Neural crest cell (in vitro differentiated cells): ENCODE measurements at places on chromosomes 1 and 21. TPM values are rescaled to one million over a fixed set of nuclear protein-coding genes. Genes with fewer than 3 reads are reported as not detected.
A peak's percentile ranks its signal among the peaks of the same experiment; 100 is the strongest.

GRCh38 chr1:17342014-17342441 lies 30.0 kb upstream of the PADI6 start:
- H3K4me3 ChIP-seq = no peak overlapping the region
- H3K27me3 ChIP-seq = peaks cover 5% of the 10 kb centered on the region
- H3K4me1 ChIP-seq = no peaks in the 10 kb centered on the region
- DNase-seq = no peak
- H3K36me3 ChIP-seq = peaks cover 4% of the 10 kb centered on the region

DNA sequence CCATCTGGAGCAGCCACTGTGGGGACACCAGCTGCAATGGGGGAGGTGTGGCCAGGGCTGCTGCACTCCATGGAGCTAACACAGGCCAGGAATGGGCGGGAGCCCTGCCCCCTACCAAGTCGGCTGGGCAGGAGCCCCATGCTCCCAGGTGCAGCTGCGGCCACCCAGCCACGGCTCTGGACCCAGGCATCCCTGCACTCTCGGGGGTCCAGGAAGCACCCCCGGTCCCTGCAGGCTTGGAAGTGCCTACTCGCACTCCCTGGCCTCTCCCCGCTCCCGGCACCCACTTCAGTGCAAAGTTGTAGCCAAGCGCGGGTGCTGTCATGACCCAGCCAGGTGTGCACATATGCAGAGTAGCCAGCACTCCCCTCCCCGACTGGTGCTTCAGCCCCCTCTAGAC lies 91.8 kb downstream of the HLCS start:
- no peaks in the 10 kb centered on the region for H3K4me1 ChIP-seq
- no peak overlapping the region for H3K27ac ChIP-seq
- H3K27me3 ChIP-seq = no peaks in the 10 kb centered on the region
- H3K4me3 ChIP-seq = no peak overlapping the region
- no peak for DNase-seq

DNA sequence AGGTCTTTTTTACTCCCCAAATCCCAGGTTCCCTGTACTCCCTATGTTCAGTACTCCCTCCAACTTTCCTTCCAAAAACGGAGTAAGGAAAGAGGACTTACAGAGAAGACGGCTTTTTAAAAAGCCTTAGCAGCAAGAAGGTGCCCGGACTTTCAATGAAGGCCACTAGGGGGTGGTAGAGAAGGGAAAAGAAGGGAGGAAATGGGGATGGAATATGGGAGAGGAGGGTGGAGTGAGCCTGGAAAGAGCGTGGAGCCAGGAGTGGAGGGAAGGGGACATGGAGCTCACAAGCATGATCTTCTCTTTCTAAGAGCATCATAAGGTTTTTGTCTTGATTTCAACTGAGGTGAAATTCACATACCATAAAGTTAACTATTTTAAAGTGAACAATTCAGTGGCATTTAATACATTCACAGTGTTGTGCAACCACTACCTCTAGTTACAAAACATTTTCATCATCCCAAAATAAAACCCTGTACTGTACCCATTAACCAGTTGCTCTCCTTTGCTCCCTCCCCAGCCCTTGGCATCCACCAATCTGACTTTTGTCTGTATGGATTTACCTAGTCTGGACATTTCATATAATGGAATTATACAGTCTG lies 129.9 kb downstream of the ZNF281 start:
- no peaks in the 10 kb centered on the region for H3K4me1 ChIP-seq
- H3K27me3 ChIP-seq = no peaks in the 10 kb centered on the region
- no peak overlapping the region for H3K4me3 ChIP-seq
- no peak overlapping the region for H3K27ac ChIP-seq

- peaks cover 15% of the 10 kb centered on the region for H3K4me1 ChIP-seq
- peaks cover 28% of the 10 kb centered on the region for H3K27me3 ChIP-seq
- no peak for DNase-seq
- H3K27ac ChIP-seq = peak overlapping the region; percentile 78
- peak overlapping the region; percentile 47 for H3K4me3 ChIP-seq
Observed at GRCh38 chr1:1122981-1123480, 7.1 kb upstream of the C1orf159 start.

- H3K4me3 ChIP-seq = no peak overlapping the region
- no peak overlapping the region for H3K27ac ChIP-seq
- no peaks in the 10 kb centered on the region for H3K27me3 ChIP-seq
- H3K36me3 ChIP-seq = no peaks in the 10 kb centered on the region
Observed at GRCh38 chr1:62841587-62842169, 57.7 kb downstream of the ATG4C start.

Gene RNU1-2
- 2,478 and 3,042 TPM in 2 replicates for total RNA-seq

DNA sequence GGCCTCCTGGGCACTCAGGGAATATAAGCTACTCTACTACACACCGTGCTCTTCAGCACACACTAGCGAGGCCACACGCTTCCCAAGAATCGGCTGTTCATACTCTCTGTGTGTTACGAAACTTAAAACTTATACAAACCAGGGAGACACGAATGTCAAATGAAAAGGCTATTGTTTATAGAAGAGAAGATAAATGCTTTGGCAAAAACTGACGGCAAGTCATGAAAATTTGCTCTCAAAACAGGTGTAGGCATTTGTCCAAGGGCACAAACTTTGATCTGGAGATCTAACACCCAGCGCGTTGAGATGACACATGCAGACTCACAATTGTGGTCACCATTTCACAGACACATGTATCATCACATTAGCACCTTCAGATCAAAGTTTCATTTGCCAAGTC lies 46.1 kb downstream of the USP48 start:
- H3K36me3 ChIP-seq = no peaks in the 10 kb centered on the region
- no peak overlapping the region for H3K27ac ChIP-seq
- no peak overlapping the region for H3K4me3 ChIP-seq
- no peaks in the 10 kb centered on the region for H3K4me1 ChIP-seq
- H3K27me3 ChIP-seq = no peaks in the 10 kb centered on the region

GRCh38 chr1:1292442-1292779 lies 12.2 kb downstream of the SCNN1D start:
- peaks cover 2% of the 10 kb centered on the region for H3K27me3 ChIP-seq
- no peak for DNase-seq
- no peaks in the 10 kb centered on the region for H3K4me1 ChIP-seq
- no peak overlapping the region for H3K27ac ChIP-seq
- no peaks in the 10 kb centered on the region for H3K36me3 ChIP-seq

Gene ILDR2
- 27.4 and 30.3 TPM in 2 replicates for total RNA-seq

DNA sequence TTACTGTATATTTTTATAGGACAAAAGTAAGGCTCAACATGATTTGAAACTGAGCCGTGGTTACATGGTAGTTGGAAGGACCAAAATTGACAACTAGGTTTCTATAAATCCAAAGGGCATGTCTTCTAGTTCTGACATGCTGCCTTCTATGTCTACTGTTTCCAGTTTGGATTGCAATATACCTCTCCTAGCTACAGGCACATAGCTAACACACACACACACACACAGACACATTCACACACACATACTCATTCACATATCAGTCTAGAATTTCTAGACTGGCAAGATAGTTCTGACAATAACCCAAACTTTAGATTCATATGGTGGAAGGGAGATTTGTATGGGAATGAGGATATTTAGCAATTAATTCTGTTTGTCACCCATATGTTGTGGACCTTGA lies 544.8 kb upstream of the CAMK1G start:
- H3K27ac ChIP-seq = no peak overlapping the region
- H3K4me1 ChIP-seq = no peaks in the 10 kb centered on the region
- no peak overlapping the region for H3K4me3 ChIP-seq
- H3K36me3 ChIP-seq = no peaks in the 10 kb centered on the region
- no peak for DNase-seq

DNA sequence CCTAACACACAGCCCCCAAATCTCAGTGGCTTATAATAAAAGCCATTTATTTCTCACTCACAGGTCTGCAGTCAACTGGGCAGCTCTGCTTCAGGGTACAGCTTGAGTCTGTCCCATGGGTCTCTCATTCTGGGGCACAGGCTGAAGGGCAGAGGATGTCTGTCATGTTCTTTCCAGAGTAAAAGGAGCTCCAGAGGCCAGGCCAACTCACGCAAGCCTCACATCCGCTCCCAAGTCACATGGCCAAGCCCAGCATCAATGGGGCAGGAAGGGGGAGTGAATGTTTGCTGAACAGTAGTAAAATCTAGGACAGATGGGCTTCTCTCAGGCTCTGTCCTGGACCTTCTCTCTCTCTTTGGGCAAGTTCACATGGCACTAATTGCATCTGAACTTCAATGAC lies 7.1 kb upstream of the SSBP3 start:
- H3K4me3 ChIP-seq = no peak overlapping the region
- no peaks in the 10 kb centered on the region for H3K27me3 ChIP-seq
- H3K4me1 ChIP-seq = peaks cover 55% of the 10 kb centered on the region
- no peak overlapping the region for H3K27ac ChIP-seq

Gene LMOD1
- total RNA-seq = 0.19 and 0.39 TPM in 2 replicates

Gene BEND5
- total RNA-seq = 18.0 and 18.2 TPM in 2 replicates

DNA sequence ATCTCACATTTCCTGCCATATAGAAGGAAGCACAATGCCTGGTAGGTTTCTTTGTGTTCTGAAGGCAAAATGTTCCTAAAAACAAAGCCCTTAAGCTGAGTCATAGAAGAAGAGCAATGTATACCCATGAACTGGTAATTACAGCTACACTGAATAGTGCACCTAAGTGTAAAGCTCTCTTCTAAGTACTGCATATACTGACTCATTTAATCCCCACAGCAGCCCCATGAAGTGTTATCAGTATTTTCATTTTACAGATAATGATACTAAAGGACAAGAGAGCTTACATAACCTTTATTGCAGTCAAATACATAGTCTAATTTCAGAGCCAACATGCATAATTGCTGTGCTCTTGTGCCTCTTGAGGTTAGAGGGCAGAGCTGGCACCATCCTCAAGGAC lies 239.9 kb downstream of the DPYD start:
- peaks cover 12% of the 10 kb centered on the region for H3K4me1 ChIP-seq
- no peak overlapping the region for H3K4me3 ChIP-seq
- H3K36me3 ChIP-seq = peaks cover 6% of the 10 kb centered on the region

Gene GBP1
- total RNA-seq = not detected in 2 replicates

DNA sequence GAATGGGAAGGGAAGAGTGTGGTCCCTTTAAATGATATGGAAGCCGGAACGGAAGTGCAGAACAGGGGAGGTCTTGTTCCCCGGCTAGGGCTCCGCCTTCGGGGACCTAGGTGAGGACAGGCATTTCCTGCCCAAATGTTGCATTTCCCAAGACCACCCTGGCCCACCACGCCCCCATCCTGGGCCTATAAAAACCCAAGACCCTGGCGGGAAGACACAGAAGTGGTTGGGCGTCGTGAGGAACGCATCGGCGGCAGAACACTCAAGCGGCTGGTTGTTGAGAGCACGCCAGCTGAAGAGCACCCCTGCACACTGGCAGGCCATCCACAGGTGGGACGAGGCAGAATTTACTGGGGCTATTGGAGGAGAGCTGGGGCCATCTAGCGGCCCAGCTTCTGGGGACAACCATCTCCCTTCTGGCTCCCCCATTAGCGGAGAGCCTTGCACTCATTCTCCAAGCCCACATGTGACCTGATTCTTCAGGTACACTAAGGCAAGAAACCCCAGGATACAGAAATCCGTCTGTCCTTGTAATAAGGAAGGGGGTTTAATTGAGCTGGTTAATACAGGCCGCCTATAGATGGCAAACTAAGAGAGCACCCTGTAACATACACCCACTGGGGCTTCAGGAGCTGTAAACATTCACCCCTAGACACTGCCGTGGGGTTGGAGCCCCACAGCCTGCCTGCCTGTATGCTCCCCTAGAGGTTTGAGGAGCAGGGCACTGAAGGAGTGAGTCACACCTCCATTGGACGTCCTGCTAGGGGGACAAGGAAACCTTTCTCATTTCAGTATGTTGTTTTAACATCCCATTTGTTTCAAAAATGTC lies 1327.9 kb downstream of the BRINP3 start:
- H3K4me3 ChIP-seq = no peak overlapping the region
- H3K36me3 ChIP-seq = no peaks in the 10 kb centered on the region
- H3K27me3 ChIP-seq = no peaks in the 10 kb centered on the region
- H3K27ac ChIP-seq = peak overlapping the region; percentile 57
- no peak for DNase-seq

- no peaks in the 10 kb centered on the region for H3K4me1 ChIP-seq
- no peak for DNase-seq
- H3K4me3 ChIP-seq = no peak overlapping the region
- H3K27me3 ChIP-seq = peaks cover 7% of the 10 kb centered on the region
Observed at GRCh38 chr21:41567901-41568510, 60.0 kb upstream of the TMPRSS2 start.

GRCh38 chr1:206687915-206688442 lies 3.3 kb downstream of the MAPKAPK2 start:
- no peaks in the 10 kb centered on the region for H3K36me3 ChIP-seq
- peak overlapping the region; percentile 99 for H3K4me3 ChIP-seq
- H3K27ac ChIP-seq = no peak overlapping the region
- H3K27me3 ChIP-seq = peaks cover 17% of the 10 kb centered on the region
- DNase-seq = no peak
- peaks cover 69% of the 10 kb centered on the region for H3K4me1 ChIP-seq

- no peak overlapping the region for H3K27ac ChIP-seq
- H3K27me3 ChIP-seq = no peaks in the 10 kb centered on the region
- DNase-seq = no peak
- H3K4me3 ChIP-seq = no peak overlapping the region
Observed at GRCh38 chr1:96414598-96414997, 307.0 kb upstream of the PTBP2 start.

Gene FRRS1
- 8.2 and 9.3 TPM in 2 replicates for total RNA-seq

DNA sequence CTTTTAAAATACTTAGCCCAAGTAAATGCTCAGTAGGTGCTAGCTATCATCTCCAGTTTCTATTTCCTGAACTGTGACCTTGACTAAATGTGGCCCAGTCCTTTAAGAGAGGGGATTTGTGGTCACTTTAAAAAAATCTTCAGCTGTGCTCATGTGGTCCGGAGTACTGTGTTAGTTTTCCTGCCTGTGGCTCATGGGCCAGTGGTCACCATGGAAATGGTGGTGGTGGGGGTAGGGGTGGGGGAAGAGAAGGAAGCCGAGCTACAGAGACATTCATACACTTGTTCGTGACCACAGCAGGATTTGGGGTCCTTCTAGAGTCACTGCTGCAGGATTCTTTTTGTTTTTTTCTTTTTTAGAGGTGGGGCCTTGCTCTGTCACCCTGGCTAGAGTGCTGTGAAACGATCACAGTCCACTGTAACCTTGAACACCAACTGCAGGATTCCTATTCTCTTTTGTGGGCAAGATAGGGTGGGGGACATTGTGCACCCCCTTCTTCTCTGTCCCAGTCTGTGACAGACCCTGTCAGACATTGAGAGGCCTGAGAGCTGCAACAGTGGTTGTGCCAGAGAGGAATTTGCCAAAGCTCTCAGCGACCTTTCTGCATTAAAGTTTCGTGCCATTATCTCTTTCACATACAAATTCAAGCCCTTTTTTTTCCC lies 25.8 kb downstream of the KIF26B start:
- peak overlapping the region; percentile 58 for H3K4me3 ChIP-seq
- H3K4me1 ChIP-seq = peaks cover 38% of the 10 kb centered on the region
- H3K36me3 ChIP-seq = no peaks in the 10 kb centered on the region

Gene GNG5
- total RNA-seq = 123 and 126 TPM in 2 replicates

GRCh38 chr21:33691945-33692603 lies 49.8 kb downstream of the ITSN1 start:
- no peaks in the 10 kb centered on the region for H3K27me3 ChIP-seq
- H3K27ac ChIP-seq = peak overlapping the region; percentile 16
- H3K4me3 ChIP-seq = no peak overlapping the region
- no peaks in the 10 kb centered on the region for H3K36me3 ChIP-seq

GRCh38 chr1:79374397-79374796 lies 367.9 kb upstream of the ADGRL4 start:
- H3K4me1 ChIP-seq = peaks cover 4% of the 10 kb centered on the region
- H3K36me3 ChIP-seq = peaks cover 2% of the 10 kb centered on the region
- DNase-seq = no peak
- no peak overlapping the region for H3K27ac ChIP-seq

Gene CAPN9
- total RNA-seq = 2.0 and 4.0 TPM in 2 replicates
